ENCODE measurements at places on chromosomes 4 and X.
A peak's percentile ranks its signal among the peaks of the same experiment; 100 is the strongest.

GRCh38 chr4:53579826-53580225 lies 11.5 kb downstream of the LNX1 start:
- no peak for DNase-seq

GRCh38 chrX:2320580-2321327 lies 180.0 kb downstream of the DHRSX start:
- peak; percentile 37 for DNase-seq

DNA sequence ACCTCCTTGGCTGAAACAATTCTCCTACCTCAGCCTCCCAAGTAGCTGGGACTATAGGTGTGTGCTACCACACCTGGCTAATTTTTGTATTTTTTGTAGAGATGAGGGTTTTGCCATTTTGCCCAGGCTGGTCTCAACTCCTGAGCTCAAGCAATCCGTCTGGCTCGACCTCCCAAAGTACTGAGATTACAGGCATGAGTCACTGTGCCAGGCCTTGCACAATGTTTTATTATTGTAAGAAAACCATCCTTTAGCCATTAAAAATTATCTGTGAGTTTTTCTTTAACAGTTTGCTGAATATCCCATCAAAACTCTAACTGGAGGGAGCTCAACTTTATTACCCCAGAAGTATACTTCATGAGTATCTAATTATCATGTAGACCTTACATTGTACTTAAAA lies 900.3 kb downstream of the PCDH7 start:
- no peak for DNase-seq

- DNase-seq = no peak
Measured at GRCh38 chr4:56696056-56696455, 15.0 kb upstream of the HOPX start.

GRCh38 chr4:141121768-141122454 lies 11.4 kb downstream of the RNF150 start:
- no peak for DNase-seq

- DNase-seq = peak; percentile 83
Measured at GRCh38 chrX:153708415-153708814, 15.8 kb downstream of the BCAP31 start.
